CD4-positive, alpha-beta T cell (primary cell): ENCODE measurements at places on chromosomes 1 and 21. TPM values are rescaled to one million over a fixed set of nuclear protein-coding genes. Genes with fewer than 3 reads are reported as not detected.

The ADORA1 gene
- not detected for total RNA-seq

The TIAM1 gene
- 39.8 TPM for total RNA-seq

GRCh38 chr1:227805606-227806197 is 9.8 kb upstream of the PRSS38 start:
- no peak overlapping the region for H3K27ac ChIP-seq
- no peaks in the 10 kb centered on the region for H3K4me1 ChIP-seq
- peaks cover 10% of the 10 kb centered on the region for H3K27me3 ChIP-seq
- no peaks in the 10 kb centered on the region for H3K36me3 ChIP-seq

GRCh38 chr1:12166834-12167492 is at the start of gene TNFRSF1B:
Gene TNFRSF1B (plus strand): TSS chr1:12166991. CDS start chr1:12167092, 101 bp downstream.
- peak; percentile 51 for DNase-seq
- peaks cover 91% of the 10 kb centered on the region for H3K4me1 ChIP-seq
- H3K36me3 ChIP-seq = peaks cover 21% of the 10 kb centered on the region
- peak within 1 kb of the TSS; percentile 94 for H3K4me3 ChIP-seq
- peak within 1 kb of the TSS; percentile 82 for H3K27ac ChIP-seq

DNA sequence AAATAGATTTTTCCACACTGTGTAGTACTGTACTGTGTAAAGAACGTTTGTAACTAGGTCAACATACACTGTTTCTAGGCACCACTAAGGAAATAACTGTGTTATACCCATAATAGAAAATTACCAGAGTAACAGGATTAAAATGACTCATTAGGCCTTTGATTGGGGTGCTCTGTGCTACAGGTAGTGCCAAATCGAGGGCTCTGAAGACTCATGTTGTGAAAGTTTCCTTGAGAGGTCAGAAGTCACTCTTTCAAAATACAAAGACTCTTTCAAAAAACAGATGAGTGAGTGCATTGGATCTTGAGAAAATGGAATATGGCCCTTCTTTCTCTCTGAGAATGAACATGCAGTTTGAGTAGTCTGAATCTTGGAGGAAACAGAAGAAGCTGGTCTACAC is 143.0 kb downstream of the MRPL39 start:
- H3K27ac ChIP-seq = no peak overlapping the region
- no peaks in the 10 kb centered on the region for H3K27me3 ChIP-seq
- no peak overlapping the region for H3K4me3 ChIP-seq

DNA sequence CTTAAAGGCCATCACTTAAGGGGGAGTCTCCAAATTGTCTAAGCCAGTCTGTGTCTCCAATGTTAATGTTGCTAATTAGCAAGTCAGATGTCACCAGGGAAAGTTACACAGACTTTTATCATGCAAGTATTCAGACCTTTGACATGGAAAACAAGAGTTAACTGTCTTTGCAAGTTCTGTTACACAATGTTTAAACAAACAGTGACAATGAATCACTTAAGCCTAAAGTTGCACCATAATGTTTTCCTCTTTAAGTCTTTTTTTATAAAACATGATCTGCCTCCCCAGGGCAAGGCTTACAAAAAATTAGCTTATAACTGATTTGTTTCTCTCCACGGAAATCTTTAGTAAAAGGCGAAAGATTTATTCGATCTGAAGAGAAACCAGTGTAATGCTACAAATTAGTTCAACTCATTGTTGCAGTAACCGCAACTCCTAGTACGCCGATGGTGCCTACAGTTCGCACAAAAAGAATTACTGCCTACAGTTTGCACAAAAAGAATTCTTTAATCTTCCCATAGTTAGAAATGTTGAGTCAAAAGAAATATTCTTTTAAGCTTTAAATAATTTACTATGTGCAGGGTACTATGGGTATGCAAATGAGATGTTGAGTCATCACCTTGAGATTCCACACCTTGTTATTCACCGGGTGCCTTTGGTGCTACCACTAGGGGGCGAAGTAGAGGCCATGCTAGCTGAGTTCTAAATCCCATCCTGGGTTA is 45.3 kb downstream of the HHAT start:
- H3K4me3 ChIP-seq = no peak overlapping the region
- no peak overlapping the region for H3K27ac ChIP-seq
- peak; percentile 43 for DNase-seq
- H3K4me1 ChIP-seq = peaks cover 2% of the 10 kb centered on the region

The SYT2 gene
- total RNA-seq = not detected

DNA sequence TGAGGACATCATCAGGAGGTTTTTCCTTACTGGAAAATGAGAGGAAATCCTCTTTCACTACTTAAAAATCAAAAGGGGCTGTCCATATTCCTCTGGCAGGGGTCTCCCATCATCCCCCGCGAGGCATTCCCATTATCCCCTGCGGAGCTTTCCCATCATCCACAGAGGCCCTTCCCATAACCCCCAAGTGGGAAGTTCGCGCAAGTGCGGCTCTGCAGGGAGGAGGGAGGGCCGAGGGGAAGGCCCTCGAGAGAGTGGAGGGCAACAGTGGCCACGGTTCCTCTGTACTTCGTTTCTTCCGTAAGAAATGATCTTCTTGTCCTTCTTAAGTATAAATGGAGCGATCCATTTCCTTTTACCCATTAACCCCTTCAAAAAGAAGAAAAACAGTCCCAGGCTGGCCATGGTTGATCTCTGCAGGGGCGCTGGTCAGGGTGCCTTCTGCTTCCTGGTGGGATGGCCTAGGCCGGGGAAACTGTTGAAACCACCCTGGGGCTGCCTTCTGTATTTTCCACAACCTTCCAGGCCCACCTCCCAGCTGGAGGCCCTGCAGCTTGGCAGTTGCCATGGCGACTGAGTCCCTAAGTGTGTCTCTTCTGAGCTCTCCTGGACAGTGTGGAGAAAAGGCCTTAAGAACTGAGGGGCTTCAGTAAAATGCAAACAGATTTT is 3.6 kb upstream of the RSPH1 start:
- DNase-seq = no peak
- no peaks in the 10 kb centered on the region for H3K36me3 ChIP-seq
- no peaks in the 10 kb centered on the region for H3K27me3 ChIP-seq
- H3K4me1 ChIP-seq = peaks cover 20% of the 10 kb centered on the region

The C8B gene
- total RNA-seq = not detected

The L1TD1 gene
- 0.06 TPM for total RNA-seq

- H3K27me3 ChIP-seq = no peaks in the 10 kb centered on the region
- no peaks in the 10 kb centered on the region for H3K4me1 ChIP-seq
- H3K36me3 ChIP-seq = no peaks in the 10 kb centered on the region
- DNase-seq = no peak
- H3K4me3 ChIP-seq = no peak overlapping the region
Measured at GRCh38 chr1:219875860-219876259, 52.5 kb downstream of the SLC30A10 start.

DNA sequence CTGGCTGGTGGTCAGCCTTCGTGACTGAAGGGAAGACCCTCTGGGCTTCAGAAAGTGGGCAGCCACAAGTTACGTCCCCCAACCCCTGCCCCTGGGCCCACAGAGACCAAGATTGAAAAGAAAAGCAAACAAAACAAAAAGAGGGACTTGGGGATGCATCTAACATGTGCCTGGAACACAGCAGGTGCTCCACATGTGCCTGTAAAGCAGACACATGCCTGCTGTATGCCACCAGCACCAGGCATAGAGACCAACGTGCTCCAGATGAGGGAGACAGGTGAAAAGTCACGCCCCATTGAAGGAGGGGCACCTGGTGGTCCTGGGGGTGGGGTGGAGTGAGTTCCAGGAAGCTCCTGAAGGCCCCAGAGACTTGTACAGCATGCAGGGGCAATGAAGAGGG is 11.9 kb downstream of the CDK18 start:
- no peak overlapping the region for H3K27ac ChIP-seq
- DNase-seq = no peak
- no peaks in the 10 kb centered on the region for H3K4me1 ChIP-seq

GRCh38 chr21:38506661-38507281 is 8.5 kb upstream of the ERG start:
- no peaks in the 10 kb centered on the region for H3K36me3 ChIP-seq
- no peak overlapping the region for H3K27ac ChIP-seq
- peaks cover 13% of the 10 kb centered on the region for H3K27me3 ChIP-seq
- no peak overlapping the region for H3K4me3 ChIP-seq

- no peak for DNase-seq
- peaks cover 6% of the 10 kb centered on the region for H3K4me1 ChIP-seq
- no peaks in the 10 kb centered on the region for H3K36me3 ChIP-seq
- no peaks in the 10 kb centered on the region for H3K27me3 ChIP-seq
Measured at GRCh38 chr1:154115180-154115579, 39.7 kb downstream of the NUP210L start.

DNA sequence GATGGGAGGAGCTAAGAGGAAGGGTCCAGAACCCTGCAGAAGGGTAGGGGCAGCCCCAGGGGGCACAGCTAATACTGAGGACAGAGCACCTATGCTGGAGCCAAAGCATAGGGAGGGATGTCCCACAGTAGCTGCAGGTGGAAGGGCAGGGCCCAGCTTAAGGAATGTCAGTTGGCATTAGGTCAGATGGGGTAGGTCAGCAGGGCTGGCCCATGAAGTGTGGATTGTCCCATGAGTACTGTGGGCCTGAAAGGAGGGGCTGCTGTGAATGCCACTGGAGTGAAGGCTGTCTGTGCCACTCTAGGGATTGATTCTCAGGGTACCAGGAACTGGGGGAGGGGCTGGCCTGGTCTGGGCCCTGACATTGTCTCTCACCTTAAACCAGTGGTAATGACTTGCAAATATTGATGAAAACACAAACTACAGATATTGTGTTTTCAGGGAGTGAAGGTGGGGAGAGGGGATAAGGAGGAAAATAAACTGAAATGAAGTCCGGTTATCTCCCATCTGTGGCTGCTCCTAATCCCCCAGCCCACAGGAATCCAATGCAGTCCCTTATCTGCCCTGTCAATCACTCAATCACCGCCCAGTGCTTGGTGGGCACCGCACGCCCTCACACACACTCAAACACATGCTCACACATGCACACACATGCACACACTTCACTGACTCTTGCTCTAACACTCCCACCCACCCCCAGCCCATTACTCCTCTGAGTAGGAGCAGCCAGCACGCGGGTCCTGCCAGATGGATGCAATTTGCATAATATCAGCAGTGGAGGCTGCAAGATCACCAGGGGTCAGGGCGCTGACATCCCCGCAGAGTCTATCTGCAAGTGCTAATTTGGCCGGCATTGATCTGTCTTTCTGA is 27.8 kb downstream of the DMAP1 start:
- H3K36me3 ChIP-seq = peaks cover 9% of the 10 kb centered on the region
- DNase-seq = no peak
- no peak overlapping the region for H3K4me3 ChIP-seq
- no peak overlapping the region for H3K27ac ChIP-seq

GRCh38 chr1:231395076-231395997 is 26.8 kb downstream of the EGLN1 start:
- no peaks in the 10 kb centered on the region for H3K4me1 ChIP-seq
- no peaks in the 10 kb centered on the region for H3K36me3 ChIP-seq
- H3K27ac ChIP-seq = no peak overlapping the region
- no peaks in the 10 kb centered on the region for H3K27me3 ChIP-seq
- H3K4me3 ChIP-seq = no peak overlapping the region
- no peak for DNase-seq

GRCh38 chr1:46399307-46399706 is 5.2 kb downstream of the FAAH start:
- H3K27me3 ChIP-seq = no peaks in the 10 kb centered on the region
- no peak overlapping the region for H3K27ac ChIP-seq
- H3K4me1 ChIP-seq = peaks cover 5% of the 10 kb centered on the region
- no peak for DNase-seq

The S100A7 gene
- total RNA-seq = not detected

GRCh38 chr1:58979086-58979485 is 195.2 kb upstream of the JUN start:
- H3K4me3 ChIP-seq = no peak overlapping the region
- H3K27ac ChIP-seq = no peak overlapping the region
- no peak for DNase-seq
- H3K27me3 ChIP-seq = no peaks in the 10 kb centered on the region
